ENCODE measurements at places on chromosomes 2 and 18.

GRCh38 chr2:209316141-209316540, 107.7 kb upstream of the MAP2 start:
- DNase-seq, result no peak

GRCh38 chr2:12071318-12071717, 324.9 kb downstream of the LPIN1 start:
- no peak for DNase-seq

DNA sequence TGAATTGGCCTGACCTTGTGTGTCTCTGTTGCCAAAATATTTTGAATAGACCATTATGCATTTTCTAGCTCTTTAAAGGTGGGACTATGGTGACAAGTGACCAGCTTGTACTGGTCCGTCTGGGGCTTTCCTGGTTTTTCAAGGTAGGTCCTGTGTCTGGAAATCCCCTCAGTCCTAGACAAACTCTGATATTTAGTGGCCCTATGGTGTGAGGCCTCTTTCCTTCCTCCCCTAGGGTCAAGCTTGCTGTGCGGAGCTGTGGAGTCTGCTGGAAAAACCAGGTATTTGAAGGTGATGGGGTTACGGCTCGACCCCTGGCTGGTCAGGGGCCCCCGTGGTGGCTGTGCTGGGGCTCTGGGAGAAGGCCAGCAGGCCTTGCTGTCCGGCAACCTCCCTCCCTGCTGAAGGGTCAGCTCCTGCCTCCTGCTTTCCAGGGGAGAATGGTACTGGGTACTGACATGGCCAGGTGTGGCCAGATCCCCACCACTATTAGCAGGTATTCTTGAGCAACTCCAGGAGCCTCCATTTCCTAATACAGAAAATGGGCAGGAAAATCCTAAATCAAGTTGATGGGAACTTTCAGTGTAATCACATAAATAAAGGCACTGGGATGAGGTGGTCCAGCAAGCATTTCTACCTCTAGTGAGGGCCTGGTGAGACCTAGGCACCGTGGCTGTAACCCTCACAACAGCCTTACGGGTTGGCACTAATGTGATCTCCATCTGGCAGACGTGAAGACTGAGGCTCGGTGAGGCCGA, 86.2 kb upstream of the HS6ST1 start:
- no peak for DNase-seq

DNA sequence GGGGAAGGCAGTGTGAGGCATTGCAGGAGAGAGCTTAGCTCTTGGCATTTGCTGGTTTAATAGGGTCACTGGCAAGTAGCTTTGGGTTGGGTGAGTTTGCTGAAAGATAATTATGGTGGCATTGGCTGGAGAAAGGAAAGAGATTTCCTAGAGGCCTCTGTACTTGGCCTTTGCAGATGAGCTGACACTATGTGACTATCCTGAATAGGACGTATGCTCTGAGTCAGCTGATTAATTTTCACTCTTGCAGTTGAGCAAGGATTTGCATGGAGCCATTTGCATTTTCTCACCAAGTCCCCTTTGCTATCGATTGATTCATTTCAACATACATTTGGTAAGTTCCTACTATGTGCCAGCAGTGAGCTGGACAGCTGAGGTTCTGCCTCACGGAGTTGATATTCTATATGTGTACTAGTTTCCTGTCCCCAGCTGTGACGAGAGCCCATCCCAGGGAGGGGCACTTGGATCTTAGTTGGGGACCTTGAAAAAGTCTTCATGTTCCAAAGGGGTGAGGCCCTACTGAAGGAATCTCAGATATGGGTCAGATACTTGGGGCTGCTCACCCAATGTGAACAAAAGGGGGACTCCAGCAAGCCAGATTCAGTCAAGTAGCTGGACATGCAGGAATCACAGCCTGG, 245.7 kb downstream of the LOXHD1 start:
- no peak for DNase-seq

- DNase-seq, result no peak
These were observed 160.9 kb upstream of the MEIS1 start for GRCh38 chr2:66273933-66274490.
